ENCODE measurements at places on chromosomes 11 and 22.

GRCh38 chr11:95575517-95575916 is 214.1 kb downstream of the FAM76B start:
- no peak for DNase-seq

DNA sequence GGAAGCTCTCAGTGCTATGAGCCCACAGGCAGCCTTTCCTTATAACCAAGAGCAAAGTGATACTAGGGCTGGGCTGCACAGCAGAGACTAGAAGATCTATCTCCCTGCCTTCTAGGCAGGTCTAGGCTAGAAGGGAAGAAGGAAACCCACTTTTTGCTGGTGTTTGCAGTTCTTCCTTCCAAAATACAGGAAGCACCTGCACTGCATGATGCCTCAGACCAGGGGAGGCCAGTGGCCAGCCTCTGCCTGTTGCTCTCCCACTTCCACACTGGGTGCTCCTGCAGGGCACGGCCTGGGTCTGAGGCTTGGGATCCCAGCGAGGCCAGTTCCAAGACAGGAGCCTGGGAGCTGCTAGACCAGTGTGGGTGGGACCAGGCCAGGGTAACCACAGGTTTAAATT is 6.0 kb upstream of the UCP3 start:
- no peak for DNase-seq

GRCh38 chr11:95688501-95689222 is 100.9 kb downstream of the FAM76B start:
- no peak for DNase-seq

DNA sequence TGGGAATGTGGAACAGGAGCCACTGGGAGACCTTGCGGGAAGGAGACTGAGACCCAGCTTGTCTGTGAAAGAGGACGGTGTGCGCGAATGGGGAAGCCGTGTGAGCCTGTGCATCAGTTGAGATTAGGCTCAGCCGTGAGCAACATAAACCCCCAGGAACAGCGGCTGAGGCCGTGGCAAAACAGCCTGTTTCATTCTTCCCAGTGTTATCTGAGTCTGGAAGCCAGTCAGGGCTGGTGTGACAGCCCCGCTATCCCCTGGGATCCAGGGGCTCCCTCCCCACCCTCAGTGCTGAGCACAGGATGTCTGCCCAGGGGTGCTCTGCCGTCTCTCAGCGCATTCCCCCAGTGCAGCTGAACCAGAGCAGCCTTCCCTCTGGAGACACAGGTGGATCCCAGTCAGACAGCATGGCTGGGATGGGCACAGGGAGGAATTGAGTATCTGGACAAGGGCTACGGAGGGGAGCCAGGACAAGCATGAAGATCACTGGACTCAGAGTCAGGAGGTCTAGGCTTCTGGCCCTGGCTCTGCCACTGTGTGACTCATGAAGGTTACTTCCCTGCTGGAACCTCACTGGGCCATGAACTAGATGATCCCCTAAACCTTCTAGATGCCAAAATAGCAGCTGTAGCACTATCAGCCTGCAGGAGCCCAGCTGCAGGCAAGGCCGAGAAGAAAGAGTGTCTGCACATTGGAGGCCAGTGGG is 8.6 kb downstream of the OAF start:
- DNase-seq, result no peak

DNA sequence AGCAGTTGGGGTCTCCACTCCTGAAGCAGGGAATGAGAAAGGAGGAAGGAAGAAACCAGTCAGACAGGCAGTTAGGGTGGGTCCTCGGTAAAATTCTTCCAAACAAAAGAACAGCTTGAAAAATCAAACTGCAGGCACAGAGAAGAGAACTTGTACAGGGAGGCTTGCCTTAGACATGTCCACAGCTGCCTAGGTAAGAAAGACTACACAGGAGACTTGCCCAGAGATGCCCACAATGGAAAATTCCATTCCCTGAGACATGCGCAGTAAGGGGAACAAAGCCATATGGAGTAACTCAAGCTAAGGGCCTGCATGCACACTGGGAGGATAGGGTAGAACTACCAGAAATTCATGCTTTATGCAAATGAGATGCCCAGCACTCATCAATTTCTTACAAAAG is 9.8 kb downstream of the KCNJ11 start:
- no peak for DNase-seq

DNA sequence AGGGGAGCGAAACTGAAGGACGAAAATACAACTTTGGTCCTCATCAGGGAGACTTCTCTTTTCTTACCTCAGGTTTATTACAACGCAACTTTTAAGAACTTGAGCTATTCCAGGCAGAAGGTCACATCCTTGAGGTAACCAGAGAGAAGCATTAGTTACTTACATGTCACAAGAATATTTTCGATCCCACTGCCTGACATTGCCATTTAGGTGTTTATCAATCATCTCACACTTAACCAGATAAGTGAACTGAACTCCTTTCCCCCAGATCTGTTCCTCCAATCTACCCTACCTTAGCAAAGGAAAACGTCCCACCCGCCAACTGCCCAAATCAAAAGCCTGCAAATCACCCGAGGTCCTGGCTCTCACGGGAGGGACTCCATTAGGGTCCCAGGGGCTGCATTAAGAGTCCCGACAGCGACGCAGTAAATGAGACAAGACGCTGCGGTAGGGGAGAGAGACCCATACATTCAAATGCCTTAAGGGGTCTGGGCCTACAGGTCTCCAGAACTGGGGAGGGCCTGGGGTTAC is 734 bp downstream of the ZNF280B start:
- DNase-seq, result no peak

- no peak for DNase-seq
These were observed 63.1 kb upstream of the TTC12 start for GRCh38 chr11:113251281-113251680.

- no peak for DNase-seq
These were observed 8.9 kb downstream of the HPX start for GRCh38 chr11:6431861-6432260.

DNA sequence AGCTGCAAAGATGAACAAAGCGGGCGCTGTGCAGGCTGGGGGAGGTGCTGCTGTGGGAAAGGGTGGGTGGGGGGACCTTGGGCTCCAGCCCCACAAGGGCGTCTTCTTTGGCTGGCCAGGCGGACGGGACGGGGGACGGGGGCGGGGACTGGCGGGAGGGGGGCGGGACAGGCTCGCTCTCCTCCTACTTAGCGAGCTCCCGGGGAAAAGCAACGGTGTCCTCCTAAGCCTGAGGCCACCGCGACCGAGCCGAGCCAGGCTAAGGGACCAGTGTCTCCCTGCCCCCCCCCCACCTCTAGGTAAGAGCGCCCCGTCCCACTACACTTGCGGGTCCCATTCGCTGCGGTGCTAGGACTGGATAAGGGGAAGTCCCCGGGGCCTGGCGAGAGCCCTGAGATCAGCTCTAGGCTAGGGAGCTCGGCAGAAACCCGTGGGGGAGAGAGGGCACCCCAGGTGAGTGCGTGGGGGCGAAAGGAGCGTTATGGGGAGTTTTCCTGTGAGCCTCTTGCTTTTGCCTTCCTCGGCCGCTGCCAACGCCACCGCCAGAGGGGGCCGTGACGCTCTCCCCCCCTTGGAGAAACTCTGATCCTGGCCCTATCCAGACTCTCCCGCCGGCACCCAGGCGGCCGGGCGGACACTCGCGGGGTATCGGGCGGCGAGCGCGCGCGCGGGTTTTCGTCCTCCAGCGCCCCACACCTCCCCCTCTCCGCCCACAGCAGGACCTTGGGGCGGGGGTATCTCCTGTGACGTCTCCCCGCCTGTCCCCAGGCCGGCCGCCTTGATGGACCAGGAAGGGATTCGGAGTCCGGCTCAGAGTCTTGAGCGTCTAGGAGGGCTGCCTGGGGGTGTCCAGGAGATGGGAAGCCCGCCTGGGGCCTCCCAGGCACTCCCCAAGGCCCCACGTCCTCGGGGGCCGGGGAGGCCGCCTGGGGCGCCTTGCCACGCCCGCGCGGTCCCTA is at the start of gene PHLDB1:
PHLDB1 (plus strand) TSS at position 215 of the 959 bp plus-strand sequence. CDS start 6,222 bp downstream, outside the sequence.
- DNase-seq, result peak; percentile 27

DNA sequence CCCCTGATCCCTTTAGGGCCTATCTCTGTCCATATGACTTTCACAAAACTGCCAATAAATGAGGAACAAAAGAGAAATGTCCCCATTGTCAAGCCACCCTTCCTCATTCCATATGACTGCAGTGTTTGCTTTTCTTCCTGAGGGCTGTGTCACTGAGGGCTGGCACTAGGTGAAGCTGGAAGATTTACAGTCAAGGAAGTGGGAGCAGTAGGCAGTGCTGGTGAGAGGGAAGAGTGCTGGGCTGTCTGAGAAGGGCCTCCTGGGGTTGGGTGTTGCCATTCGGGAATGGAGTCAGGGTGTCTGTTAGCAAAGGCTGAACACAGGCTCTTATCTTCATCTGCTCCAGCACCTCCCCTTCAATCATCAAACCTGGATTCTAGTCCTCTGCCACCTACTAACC is 30.9 kb downstream of the INSC start:
- no peak for DNase-seq

- no peak for DNase-seq
These were observed 107.5 kb upstream of the OR4B1 start for GRCh38 chr11:48109046-48109666.
